Stimulated activated CD8-positive, alpha-beta memory T cell treated with anti-CD3 and anti-CD28 coated beads, Interleukin-4, amount 100 ng/mL, for 48 hours (primary cell): ENCODE measurements at places on chromosomes 11 and 22.

GRCh38 chr11:66875378-66875777 lies 18.5 kb downstream of the LRFN4 start:
- no peak for DNase-seq

GRCh38 chr11:65189191-65189590 lies 7.5 kb downstream of the CAPN1 start:
- DNase-seq = peak; percentile 16

GRCh38 chr11:115065830-115066664 lies 387.7 kb downstream of the NXPE2 start:
- no peak for DNase-seq

DNA sequence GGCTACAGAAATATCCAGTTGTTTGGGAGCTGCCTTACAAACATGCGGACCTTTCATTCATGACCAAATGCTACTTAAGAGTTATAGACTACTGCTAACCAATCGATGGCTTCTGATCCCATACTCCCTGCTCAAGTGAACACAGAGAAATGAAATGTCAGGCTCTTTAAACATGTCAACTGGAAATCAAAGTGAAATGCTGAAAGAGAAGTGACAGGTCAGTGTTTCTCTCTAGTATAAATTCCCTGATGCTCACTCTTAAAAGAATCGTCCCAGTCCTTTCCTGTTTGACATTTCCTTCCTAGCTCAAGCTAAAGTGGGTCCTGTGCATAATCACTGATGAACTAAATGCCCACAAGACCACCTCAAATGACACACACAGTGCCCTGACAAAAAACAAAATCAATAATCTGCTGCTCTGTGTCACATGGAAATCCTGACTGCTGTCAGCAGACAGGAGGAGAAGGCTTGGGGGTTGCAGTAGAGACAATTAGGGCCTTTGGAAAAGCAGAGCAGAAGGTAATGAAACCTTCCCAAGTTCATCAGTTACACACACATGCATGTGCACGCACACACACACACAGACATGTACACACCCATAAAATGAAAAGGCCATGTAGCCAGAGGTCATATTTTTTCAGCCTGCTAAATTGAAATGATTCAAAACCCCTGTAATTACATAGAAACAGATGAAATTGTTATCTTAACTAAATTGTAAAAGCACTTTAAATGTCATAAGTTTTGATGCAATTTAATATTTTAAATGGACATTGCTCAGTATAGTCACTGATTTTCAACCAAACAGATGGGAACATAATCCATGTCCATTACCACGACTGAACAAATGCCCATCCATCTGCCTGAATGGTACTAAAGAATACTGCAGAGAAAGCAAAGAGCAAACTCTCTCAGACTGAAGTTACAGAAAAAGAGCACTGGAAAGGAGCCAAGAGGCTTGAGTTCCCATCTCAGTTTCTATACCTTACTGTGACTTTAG lies 330.7 kb downstream of the TTC28 start:
- no peak for DNase-seq

GRCh38 chr22:29092243-29092642 lies 19.4 kb downstream of the KREMEN1 start:
- no peak for DNase-seq

DNA sequence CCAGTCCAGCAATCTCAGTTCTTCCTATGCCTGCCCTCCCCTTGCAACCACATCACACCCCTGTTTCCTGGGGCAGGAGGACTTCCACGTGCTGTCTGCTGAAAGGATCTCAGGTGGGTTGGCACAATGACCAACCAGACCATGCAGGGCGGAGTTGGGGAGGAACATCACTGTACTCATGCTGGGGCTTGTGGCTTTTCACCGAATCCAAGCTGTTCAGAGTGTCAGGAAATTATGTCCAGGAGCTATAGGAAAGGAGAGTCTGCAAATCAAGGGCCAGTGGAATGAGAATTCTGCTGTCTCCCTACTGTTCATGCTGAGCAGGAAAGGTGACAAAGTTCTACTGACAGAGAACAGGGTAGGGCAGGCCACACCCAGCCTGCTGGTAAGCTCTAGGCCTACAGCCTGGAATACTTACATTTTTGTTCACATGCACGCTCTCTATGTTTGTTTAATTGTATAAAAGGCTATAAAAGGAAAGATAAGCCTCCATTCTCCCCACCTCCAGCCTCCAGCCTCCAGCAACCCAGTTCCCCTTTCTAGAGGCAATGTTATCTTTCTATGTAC lies 1.7 kb upstream of the PLAAT2 start:
- no peak for DNase-seq

DNA sequence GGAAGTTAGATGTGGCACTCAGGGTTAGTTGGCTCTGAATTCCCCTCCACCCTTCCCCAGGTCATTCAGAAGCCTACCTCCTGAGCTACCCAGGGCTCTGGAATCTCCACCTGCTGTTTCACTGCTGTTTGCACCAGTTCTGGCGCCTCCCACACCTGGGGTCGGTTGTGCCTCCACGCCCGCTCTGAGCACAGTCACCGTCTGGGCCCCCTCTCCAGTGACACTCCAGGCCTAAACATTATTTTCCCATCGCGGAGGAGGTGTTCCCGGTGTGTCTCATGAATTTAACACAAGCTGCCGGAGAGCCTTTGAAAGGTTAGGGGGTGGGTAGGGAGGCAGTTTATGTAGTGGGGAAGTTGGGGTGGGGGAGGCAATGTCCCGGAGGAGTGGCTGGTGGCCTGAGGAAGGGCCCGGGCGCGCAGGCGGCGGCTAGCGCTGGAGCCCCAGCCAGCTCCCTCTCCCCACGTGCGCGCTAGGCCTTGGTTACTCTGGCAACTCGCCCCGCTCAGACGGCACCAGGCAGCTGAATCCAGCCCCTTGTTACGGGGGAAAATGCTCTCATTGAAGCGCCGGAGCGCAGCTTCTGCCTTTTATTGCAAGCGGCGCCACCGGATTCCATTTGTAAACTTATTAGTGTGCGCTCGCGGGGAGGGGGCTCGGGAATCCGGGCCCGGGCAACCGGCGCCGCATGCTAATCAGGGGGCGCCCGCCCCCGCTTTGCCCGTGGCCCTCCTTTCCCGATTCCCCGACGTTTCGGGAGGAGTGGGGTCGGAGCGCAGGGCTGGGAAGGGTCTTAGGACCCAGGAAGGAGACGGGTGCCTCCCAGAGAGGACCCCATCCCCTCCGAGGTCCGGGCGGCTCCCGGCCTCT lies 52.4 kb downstream of the GRIK4 start:
- DNase-seq = no peak

GRCh38 chr11:83046621-83047172 lies 25.0 kb downstream of the RAB30 start:
- no peak for DNase-seq

- DNase-seq = no peak
Measured at GRCh38 chr11:58395581-58395980, 11.1 kb downstream of the OR5B3 start.

DNA sequence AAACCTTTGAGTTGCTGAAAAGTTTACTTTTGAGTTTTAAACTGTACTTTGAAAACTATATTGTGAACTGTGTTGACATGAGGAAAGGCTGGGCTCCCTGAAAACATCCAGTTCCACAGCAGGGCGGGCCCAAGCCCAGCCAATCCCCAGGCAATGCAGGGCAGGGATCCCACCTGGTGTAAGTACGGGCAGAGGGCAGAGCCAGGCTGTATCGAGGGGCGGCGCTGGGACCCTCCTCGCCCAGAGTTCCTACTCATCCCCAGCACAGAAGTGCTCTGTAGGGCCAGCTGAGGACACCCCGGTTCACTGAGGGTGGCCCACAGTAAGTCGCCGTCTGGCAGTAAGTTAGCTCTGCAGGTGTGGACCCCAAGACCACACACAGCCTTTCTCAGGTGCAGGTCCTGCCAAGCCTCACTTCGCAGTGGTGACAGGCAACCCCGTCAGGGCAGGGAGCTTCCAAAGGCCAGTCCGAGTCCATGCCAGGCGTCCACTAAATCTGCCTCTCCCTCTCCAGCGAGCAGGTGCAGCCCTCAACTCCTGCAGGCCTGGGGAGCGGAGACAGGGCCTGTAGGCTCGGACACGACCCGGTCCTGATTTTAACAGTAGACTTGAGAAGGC lies 6.3 kb downstream of the RASSF7 start:
- DNase-seq = no peak

DNA sequence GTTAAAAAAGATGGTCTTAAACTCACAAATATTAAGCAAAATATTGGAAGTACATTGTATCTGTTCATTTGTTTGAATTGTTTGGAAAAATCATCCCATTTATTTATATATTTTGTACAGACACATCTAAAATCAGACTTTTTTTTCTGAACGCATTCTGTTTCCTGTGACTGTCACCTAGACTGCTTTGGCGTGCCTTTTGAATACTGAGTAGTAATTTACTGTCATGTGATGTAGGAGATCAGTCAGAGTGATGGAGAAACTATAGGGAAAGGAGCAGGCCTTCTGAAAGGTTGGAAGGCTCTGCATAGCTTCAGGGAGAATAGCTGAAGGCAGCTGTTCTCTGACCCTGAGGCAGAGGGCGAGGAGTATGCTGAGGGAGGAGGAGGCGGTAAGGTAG lies 452.0 kb upstream of the ARHGAP42 start:
- no peak for DNase-seq

GRCh38 chr11:47361419-47361818 lies 8.9 kb upstream of the MYBPC3 start:
- DNase-seq = no peak

- DNase-seq = no peak
Measured at GRCh38 chr11:102608699-102609098, 16.4 kb downstream of the MMP20 start.

GRCh38 chr11:79363256-79363655 lies 77.6 kb downstream of the TENM4 start:
- no peak for DNase-seq

- DNase-seq = no peak
Measured at GRCh38 chr11:65290448-65291165, 24.1 kb upstream of the CDC42EP2 start.
